Naive B cell (primary cell): ENCODE measurements at places on chromosomes 6 and 20.

DNA sequence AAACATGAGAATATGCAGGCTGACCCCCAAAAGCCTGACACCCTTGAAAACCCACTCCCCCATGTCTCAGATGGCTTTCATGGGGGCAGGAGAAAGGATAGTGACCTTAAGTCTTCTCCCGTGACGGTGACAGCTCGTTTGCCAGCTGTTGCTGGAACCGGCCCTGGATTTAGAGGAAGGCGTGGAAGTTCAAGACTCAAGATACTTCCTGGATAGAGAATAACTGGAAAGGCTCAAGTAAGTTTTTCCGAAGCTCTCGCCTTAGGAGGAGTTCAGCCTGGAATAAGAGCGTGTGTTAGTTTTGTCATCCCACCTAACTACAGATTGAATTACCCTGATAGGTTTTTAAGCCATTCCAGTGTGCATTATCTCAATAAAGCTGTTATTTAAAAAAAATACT, 11.6 kb upstream of the MTG2 start:
- peaks cover 8% of the 10 kb centered on the region for H3K36me3 ChIP-seq
- no peak for DNase-seq

DNA sequence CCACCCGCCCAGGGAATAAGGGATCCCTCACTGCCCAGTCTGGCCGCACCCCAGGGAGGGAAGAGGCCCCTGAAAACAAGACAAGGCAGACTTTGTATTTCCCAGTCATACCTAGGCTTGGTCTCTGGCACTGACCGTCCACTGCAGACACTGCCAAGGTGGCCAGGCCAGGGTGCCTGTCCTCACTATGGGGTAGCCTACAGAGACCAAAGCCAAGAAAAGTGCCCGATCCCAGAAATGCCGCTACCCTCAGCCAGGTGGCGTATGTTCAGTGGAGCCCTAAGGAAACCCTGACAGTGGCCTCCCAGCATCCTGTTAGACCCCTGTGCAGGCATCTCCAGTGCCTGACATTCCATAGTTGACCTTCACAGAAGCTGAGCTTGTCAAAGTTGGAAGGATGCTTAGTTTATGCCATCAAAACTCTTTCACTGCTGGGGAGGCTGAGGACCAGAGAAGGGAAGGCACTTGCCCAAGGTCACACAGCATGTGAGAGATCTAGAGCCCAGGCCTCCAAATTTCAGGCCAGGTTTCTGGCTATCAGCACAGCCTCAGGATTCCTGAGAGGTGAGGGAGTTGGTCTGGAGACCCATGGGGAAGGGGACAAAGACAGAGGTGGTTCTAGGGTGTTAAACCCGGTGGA, 2.5 kb downstream of the SCRT2 start:
- no peak overlapping the region for H3K4me3 ChIP-seq
- peaks cover 28% of the 10 kb centered on the region for H3K4me1 ChIP-seq
- no peaks in the 10 kb centered on the region for H3K36me3 ChIP-seq
- H3K27me3 ChIP-seq, result peaks cover 68% of the 10 kb centered on the region

GRCh38 chr6:133314947-133315346, 73.8 kb downstream of the EYA4 start:
- no peak overlapping the region for H3K4me3 ChIP-seq
- DNase-seq, result no peak
- no peaks in the 10 kb centered on the region for H3K36me3 ChIP-seq
- no peaks in the 10 kb centered on the region for H3K4me1 ChIP-seq
- H3K27me3 ChIP-seq, result peaks cover 5% of the 10 kb centered on the region

DNA sequence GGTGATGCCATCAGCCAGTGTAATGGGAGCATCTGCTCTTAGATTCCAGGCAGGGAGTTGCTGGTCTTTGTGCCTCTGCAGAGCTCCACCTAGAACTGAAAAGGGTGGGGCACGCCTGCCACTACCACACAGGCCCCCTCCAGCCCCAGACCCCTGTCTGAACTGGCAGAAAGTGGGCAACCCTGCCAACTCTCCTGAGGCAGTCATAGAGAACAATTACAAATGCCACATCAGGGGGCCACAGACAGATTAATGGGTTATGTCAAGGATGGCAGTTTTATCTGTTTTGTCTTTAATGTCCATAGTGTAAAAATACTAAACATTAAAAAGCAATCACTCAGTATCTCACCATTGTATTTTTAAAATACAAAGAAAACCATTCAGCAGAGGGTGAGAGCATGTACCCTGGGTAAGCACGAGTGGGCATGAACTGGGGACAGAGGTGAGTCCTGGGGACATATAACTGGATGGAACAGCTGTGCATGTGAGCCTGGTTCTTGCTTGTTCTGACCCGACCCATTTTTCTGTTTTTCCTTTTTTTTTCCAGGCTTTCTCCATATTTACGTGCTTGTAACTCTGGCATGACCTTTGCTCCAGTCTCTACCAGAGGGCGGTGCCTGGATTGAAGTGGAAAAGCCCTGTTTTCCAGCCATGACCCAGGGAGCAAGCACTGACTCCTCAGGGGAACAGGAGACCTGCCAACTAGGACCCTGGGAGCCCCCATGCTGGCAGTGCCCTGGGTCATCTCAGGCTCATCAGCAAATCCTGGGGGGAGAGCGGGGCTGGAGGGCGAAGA, 8.2 kb downstream of the TRAF3IP2 start:
- no peaks in the 10 kb centered on the region for H3K27me3 ChIP-seq
- peaks cover 26% of the 10 kb centered on the region for H3K4me1 ChIP-seq
- peak overlapping the region; percentile 79 for H3K27ac ChIP-seq
- DNase-seq, result no peak
- no peak overlapping the region for H3K4me3 ChIP-seq

- H3K4me1 ChIP-seq, result no peaks in the 10 kb centered on the region
- H3K4me3 ChIP-seq, result no peak overlapping the region
- no peaks in the 10 kb centered on the region for H3K36me3 ChIP-seq
Observed at GRCh38 chr20:57532104-57532503, 7.2 kb upstream of the CTCFL start.

DNA sequence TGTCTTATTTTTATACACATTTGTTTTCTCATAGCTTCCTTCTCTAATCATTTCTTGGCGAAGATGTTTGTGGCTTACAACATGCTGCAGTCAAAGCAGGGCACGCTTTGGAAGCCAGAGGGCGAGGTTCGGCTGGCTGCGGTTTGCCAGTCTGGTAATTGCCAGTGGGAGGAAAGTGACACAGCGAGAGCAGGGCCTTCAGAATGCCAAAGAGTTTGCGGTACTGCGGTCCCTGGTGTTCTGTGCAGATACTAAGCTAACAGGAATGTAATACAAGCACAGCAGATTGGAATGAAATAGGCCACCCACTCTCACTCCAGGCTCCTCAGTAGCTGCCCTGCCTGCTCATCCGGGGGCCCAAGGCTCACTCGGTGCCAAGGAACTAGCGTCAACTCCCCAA, 58.7 kb upstream of the TGM3 start:
- H3K27me3 ChIP-seq, result peaks cover 12% of the 10 kb centered on the region
- no peak overlapping the region for H3K27ac ChIP-seq
- no peaks in the 10 kb centered on the region for H3K4me1 ChIP-seq

DNA sequence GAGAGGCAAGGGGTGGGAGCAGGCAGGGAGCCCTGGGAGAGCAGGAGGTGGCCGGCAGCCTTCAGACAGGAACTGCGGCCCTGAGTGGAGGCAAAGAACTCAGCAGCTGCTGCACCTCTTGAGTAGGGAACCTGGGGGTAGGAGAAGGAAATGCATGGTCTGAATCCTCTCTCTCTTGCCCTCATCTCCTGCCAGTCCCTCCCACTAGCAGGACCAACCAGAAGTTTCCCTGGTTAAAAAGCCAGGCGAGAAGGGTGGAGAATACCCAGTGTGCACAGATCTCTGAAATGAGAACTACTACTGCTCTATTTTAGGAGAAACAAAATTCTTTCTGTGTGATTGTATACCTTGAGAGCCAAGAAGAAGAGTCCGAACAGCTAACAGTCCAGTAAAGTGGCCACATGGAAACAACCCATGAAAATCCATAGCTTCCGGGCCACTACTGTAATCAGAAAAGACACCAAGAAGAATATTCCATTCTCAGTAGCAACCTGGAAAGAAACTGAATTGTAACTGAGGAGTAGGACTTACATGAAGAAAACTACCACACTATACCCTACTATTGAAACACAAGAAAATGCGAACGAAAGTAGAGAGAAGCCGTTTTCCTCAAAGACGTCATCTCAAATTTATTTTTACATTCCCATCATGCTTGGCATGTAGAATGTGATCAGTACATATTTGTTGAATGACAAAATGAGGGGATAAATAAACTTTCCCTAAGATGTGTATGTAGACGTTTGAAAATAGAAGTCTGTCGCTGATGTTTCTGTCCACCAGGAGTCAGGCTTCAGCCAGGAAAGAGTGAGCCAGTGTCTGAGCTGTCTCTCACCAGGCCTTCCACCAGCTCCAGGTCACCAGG, 25.6 kb downstream of the WRNIP1 start:
- peak overlapping the region; percentile 39 for H3K4me3 ChIP-seq
- H3K4me1 ChIP-seq, result peaks cover 41% of the 10 kb centered on the region
- DNase-seq, result peak; percentile 58

DNA sequence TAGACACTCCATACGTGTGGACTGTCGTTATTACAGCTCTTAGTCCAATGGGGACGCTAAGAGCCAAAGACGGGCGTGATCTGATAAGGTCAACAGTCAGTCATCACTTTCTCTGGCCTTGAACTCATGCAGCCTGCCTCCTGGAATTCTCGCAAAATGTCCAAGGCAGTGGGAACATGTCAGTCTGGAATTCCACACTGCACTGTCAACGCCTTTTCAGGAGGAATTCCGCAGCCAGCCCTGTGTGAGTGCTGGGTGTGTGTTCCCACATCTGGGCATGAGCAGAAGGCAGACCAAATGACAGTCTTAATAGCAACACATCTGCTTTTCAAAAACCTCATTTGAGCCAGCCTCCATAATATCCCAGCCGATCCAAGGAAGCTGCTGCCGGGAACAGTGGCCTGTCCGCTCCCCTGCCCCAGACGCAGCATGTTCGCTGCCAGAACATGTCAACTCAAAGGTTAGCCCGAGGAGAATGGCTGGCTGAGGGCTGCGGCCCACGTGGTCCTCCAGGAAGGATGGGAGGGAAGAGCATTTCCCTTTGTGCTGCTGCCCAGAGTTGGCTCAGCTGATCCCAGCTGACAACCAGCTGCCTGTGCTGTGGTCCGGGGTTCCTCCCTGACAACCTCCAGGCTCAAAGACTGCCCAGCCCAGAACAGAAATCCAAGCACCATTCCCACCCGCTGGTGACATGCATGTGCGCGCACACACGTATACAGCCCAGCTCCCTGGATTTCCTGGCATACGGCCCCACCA, 103.1 kb downstream of the SULF2 start:
- H3K4me3 ChIP-seq, result no peak overlapping the region
- peaks cover 1% of the 10 kb centered on the region for H3K36me3 ChIP-seq
- peaks cover 9% of the 10 kb centered on the region for H3K27me3 ChIP-seq
- peak overlapping the region; percentile 47 for H3K27ac ChIP-seq
- H3K4me1 ChIP-seq, result no peaks in the 10 kb centered on the region
- no peak for DNase-seq

DNA sequence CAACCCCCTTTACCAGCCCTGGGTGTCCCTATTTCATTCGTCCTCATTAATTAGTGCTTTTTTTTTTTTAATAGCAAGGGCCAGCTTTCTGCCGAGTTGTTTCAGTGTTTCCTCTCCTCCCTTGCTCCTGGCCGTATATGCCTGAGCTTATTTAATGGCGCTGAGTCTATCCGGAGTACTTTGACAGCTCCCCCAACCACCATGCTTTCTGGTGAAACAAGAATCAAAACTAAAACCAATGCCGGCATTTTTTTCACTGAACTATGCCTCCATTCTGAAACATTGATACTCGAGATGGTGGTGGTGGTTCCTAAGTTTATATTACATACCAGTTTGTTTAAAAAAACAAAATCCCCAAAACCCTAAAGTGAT, 1.2 kb downstream of the DCBLD1 start:
- H3K4me3 ChIP-seq, result peak overlapping the region; percentile 86
- peaks cover 60% of the 10 kb centered on the region for H3K27me3 ChIP-seq
- no peak overlapping the region for H3K27ac ChIP-seq

DNA sequence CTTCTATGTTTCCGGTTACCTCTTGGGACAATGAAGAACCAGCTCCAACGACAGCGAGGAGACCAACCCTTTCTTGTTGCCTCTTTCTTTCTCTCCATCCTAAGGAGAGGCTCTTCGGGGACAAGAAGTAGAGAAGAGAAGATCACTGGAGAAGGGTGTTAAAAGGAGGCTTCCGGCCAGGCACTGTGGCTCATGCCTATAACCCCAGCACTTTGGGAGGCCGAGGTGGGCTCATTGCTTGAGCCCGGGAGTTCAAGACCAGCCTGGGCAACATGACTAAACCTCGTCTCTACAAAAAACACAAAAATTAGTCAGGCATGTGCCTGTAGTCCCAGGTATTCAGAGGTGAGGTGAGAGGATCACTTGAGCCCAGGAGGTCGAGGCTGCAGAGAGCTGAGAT, 90.8 kb upstream of the TNFAIP3 start:
- no peak for DNase-seq
- peaks cover 3% of the 10 kb centered on the region for H3K4me1 ChIP-seq
- no peaks in the 10 kb centered on the region for H3K36me3 ChIP-seq

GRCh38 chr6:51684603-51685002, 402.8 kb downstream of the PKHD1 start:
- no peak overlapping the region for H3K4me3 ChIP-seq
- no peaks in the 10 kb centered on the region for H3K36me3 ChIP-seq
- H3K4me1 ChIP-seq, result no peaks in the 10 kb centered on the region
- no peak overlapping the region for H3K27ac ChIP-seq
- DNase-seq, result no peak

- H3K27ac ChIP-seq, result peak overlapping the region; percentile 79
- H3K27me3 ChIP-seq, result no peaks in the 10 kb centered on the region
- no peaks in the 10 kb centered on the region for H3K36me3 ChIP-seq
- H3K4me3 ChIP-seq, result peak overlapping the region; percentile 82
Observed at GRCh38 chr6:18327626-18328025, 59.5 kb upstream of the RNF144B start.

DNA sequence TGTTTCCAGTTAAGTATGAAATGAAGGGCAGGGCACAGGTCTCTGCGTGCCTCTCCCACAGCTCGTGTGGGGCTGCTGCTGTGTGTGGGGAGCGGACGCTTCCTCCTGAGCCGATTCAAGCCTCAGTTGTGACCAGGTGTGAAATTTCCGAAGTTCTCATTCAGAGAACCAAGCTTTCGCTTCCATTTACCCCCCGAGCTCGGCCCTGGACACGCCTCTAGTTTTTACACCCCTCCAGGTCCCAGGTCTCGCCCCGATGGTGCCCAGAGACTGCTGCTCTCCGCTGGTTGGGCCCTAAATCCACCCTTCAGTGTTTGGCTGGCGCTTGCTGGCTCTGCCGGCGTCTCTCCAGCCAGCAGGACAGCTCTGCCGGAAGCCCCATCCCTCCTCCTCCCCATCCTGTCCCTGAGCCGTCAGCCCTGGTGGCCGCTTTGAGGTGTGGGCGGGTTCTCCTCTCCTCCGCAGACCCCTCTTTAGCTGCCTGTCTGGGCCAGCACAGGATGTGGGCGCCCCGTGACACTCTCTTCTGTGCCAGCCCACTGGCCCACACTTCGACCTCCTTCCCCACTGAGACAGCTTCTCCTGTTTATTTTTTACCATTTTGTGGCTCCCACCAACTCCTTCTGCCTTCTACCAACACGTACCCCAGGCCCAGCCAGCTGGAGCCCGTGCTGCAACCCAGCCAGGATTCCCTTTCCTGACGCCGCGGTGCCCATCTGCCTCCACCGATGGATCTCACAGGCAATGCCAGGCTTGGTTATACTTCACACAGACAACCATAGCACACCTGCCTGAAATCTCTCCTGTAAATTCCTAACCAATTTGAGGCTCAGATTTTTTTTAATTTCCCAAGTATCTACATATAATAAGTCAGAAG, 142.8 kb downstream of the DLL1 start:
- H3K4me1 ChIP-seq, result peaks cover 42% of the 10 kb centered on the region
- no peak for DNase-seq
- H3K27ac ChIP-seq, result no peak overlapping the region
- peaks cover 57% of the 10 kb centered on the region for H3K27me3 ChIP-seq

- DNase-seq, result no peak
- H3K4me3 ChIP-seq, result no peak overlapping the region
- peaks cover 22% of the 10 kb centered on the region for H3K4me1 ChIP-seq
- H3K27ac ChIP-seq, result peak overlapping the region; percentile 3
- H3K27me3 ChIP-seq, result no peaks in the 10 kb centered on the region
- H3K36me3 ChIP-seq, result peaks cover 9% of the 10 kb centered on the region
Observed at GRCh38 chr6:142155895-142156757, 9.1 kb downstream of the VTA1 start.
